ENCODE measurements at places on chromosomes 11 and 22. TPM values are rescaled to one million over a fixed set of nuclear protein-coding genes. Genes with fewer than 3 reads are reported as not detected.

Gene OR8D1
- not detected for total RNA-seq

Gene RGL4
- total RNA-seq, result not detected

Gene OR8G1
- not detected for total RNA-seq

Gene GANAB
- total RNA-seq, result 252 TPM

Gene ADORA2A
- 0.48 TPM for total RNA-seq

Gene CAVIN3
- total RNA-seq, result 34.6 TPM

Gene MS4A14
- total RNA-seq, result not detected

Gene ZNF215
- 0.95 TPM for total RNA-seq

Gene TSSK2
- total RNA-seq, result not detected

Gene CHRM1
- 0.06 TPM for total RNA-seq

Gene HIC2
- total RNA-seq, result 2.4 TPM

Measured in A549 treated with GW870086 at 1 μM for 4 hours (cell line).